A673 (cell line): ENCODE measurements at places on chromosomes 1 and 21. TPM values are rescaled to one million over a fixed set of nuclear protein-coding genes. Genes with fewer than 3 reads are reported as not detected.

NHLH1 gene
- total RNA-seq: 0.43 and 0.55 TPM in 2 replicates

SLC27A3 gene
- 5.0 and 5.7 TPM in 2 replicates for total RNA-seq

GLMN gene
- 25.6 and 27.3 TPM in 2 replicates for total RNA-seq

AIM2 gene
- total RNA-seq: not detected in 2 replicates

MXRA8 gene
- total RNA-seq: 0.55 and 0.73 TPM in 2 replicates

PER3 gene
- total RNA-seq: 4.1 and 7.5 TPM in 2 replicates

GRCh38 chr1:153494976-153495535, 34.6 kb upstream of the S100A7 start:
- DNase-seq: peak; percentile 79

- DNase-seq: peak; percentile 8
Measured at GRCh38 chr1:12405325-12406210, 175.7 kb downstream of the VPS13D start.

DNA sequence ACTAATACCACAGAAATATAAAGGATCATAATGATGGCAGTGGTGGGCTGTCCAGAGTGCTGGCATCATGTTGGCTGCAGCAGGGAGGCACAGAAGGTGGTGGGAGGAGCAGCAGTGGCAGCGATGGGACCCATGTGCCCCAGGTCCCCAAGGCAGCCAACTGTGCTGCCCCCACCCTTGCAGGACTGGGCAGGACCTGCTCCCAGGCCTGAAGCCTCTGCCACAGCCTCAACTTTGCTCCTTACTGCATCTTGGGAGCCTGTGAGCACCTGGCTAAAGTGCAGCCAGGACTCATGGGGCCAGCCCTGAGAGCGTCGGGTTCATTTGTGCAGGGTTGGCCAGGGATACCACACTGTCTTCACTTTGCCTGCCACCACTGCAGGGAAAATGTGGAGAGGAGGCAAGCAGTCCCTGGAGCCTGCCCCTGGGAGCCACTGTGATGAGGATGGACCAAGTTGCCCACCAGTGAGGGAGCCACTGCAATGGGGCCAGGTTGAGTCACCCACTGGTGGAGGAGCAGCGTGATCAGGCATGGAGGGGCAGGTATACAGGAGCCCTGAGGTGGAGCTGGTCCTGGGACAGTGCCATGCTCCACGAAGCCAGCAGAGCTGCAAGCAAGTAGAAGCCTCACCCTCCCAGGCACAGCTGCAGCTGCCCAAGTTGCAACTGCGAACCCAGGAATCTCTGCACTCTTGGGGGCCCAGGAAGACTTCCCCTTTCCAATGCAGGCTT, 25.3 kb upstream of the DENND1B start:
- DNase-seq: no peak

DNA sequence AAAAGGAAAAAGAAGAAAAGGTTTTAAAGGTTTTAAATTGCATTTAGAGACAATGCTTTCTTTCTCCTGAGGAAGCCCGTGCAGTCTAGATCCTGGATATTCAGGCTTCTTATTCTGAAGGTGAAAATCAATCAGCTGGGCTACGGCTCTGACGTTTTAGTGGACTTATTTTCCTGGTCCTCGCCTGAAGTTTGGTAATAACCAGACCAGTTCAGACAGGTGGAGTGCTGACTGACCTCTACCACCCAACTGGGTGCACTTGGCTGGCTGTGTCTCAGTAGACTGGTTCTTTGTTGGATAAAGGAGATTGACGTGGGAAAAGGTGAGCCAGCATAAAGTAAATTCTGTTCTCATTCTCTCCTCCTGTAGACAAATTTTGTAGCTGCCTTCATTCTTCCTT, 7.2 kb upstream of the ATP1A1 start:
- DNase-seq: no peak

DNA sequence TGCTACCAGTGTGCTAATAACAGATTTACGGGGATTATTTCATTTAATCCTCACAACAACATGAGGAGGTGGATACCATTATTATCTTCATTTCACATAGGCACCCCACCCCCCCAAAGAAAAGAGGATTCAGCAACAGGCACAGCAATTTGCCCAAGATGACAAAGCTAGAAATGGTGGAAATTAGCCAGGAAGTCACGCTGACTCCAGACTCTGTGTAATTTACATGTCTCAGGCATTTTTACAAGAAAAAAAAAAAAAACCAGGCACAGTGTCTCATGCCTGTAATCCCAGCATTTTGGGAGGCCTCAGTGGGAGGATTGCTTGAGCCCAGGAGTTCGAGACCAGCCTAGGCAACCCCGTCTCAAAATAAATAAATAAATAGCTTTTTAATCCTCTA, 37.5 kb upstream of the PRDM2 start:
- peak; percentile 95 for DNase-seq

DNA sequence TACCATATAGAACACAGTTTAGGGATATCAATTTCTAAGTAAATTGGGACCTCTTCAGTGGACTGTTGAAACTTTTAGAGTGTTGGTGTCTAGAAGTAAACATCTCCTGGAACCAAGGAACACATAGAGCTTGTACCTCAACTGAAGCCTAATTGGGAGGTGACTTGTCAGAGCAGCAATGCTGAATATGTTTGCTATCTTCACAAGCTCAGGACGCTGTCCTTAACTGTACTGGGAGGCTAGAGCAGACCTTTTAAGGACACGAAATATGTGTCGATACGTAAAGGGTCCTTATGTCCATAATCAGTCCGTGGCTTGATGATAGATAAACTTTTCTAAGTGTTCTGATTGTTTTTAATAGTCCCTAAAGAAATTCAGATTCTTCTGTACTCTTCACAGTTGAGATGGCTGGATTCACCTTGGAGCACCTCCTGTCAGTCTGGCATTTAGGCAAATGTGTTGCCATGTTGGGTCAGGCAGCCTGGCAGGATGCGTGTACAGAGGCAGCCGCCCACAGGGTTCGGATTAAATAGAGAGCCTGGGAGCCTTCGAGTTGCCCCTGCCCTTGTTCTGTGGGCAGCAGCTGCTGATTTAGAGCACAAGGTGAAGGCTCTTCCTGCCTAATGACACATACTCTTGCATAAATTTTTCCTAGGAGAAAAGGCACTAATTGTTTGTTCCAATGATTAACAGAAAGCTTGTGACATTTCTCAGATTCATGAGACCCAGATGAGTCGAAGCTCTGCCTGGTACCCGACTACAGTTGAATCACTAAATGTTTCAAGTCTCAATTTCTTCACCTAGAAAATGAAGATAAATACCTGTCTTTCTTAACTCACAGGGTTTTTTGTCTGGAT, 3.6 kb downstream of the ACTN2 start:
- DNase-seq: no peak

DNA sequence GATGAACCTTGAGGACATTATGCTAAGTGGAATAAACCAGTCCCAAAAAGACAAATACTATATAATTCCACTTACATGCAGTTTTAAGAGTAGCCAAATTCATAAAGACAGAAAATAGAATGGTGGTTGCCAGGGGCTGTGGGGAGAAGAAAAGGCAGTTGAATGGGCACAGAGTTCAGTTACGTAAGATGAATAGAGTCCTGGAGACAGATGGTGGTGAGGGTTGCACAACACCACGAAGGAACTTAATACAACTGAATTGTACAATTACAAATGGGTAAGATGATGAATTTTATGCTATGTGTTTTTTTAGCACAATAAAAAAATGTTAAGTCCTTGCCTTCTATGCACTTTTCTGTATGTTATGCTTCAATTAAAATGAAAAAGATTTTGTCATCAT, 66.6 kb downstream of the CD34 start:
- no peak for DNase-seq

DNA sequence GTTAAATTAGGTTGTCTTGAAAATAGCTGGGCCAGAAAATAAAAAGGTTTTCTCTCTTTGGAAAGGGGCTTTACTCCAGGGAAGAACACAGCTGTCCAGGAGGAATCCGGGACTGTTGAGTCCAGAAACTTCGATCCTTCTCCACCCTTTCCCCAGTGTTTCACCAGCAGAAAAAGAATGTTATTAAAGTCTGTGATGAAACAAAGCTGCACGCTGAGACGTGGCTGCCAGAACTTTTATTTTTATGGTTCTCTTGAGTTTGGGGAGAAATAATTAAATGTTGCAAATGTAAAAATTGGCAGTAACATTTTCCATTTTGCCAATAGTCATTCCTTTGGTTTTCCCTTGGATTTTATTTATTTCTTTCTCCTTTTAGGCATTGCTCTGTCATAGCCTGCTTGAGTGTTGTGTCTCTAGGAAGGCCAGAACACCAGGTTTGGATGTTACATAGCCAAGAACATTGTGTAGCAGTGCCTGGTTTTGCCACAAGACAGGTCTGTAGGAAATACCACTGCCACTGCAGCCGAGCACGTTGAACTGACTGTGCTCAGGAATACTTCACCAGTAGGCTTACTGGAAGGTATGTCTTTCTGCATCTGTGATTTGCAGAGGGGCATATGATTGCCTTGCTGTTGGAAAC, 87.4 kb downstream of the ROR1 start:
- no peak for DNase-seq

DNA sequence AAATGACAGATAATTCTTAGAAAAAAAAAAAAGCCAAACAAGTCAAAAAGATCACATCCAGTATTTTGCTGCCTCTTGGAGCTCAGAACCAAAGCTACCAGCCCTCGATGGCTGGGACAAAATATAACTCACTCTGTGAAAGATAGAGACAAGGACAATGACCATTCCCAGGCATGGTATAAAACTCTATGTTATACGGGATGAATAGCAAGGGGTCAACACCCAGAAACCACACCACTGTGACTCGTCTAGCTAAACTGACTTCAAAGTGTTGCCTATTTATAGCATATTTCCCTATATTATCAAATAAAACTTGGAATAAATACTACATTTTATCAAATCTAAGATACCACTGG, 10.1 kb downstream of the TMEM63A start:
- no peak for DNase-seq

DNA sequence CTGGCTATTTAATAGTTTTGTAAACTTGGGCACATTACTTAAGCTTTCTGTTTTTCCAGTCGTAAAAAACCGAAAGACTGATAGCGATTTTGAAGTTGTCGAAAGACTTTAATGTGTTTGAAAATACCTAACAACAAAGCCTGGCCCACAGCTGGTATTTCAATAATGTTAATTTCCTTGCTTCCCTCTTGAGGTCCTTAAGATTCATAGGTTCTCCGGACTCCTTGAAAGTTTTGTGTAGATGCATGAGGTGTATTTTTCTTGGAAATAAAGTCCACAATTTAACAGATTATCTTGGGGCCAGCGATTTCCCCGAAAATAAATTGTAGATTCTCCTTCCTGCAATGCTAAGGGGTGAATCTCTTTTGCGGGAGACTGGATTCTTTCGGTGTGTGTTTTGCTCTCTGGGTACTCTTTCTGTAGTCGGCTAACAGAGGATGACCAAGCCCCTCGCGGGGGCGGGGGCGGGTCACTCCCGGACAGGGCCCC, 735 bp upstream of the YTHDF2 start:
- no peak for DNase-seq

- DNase-seq: peak; percentile 70
Measured at GRCh38 chr1:39491146-39491921, at the start of gene BMP8A. TSS of gene BMP8A (plus strand) at chr1:39491636. CDS start at chr1:39491992, 356 bp downstream.

- peak; percentile 11 for DNase-seq
Measured at GRCh38 chr1:20358761-20359263, 68.1 kb downstream of the VWA5B1 start.

DNA sequence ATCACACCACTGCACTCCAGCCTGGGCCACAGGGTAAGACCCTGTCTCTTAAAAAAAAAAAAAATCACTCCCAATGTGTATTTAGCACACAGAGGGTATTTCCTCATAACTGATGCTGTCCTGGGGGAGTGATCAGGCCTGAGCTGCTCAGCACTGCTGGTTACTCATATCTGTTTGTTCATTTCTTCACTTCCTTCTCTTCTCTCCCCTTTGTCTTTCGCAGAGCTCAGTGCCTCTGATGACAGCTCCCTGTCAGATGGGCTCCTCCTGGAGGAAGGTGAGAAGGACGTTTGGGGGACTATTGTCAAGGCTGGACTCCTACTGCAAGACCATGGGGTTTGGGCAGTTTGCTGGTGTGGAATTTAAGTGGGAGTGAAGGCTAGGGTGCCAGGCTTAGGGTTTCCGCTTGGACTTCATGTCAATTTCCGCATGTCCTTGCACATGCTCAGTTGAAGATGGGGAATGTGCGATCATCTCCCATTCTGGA, 13.0 kb downstream of the INAVA start:
- DNase-seq: no peak

- DNase-seq: peak; percentile 40
Measured at GRCh38 chr1:97094247-97094972, 372.8 kb downstream of the PTBP2 start.

GRCh38 chr1:119794230-119794875, 16.9 kb downstream of the REG4 start:
- DNase-seq: no peak
